HEK293T (cell line): ENCODE measurements at places on chromosomes 11 and 22.

DNA sequence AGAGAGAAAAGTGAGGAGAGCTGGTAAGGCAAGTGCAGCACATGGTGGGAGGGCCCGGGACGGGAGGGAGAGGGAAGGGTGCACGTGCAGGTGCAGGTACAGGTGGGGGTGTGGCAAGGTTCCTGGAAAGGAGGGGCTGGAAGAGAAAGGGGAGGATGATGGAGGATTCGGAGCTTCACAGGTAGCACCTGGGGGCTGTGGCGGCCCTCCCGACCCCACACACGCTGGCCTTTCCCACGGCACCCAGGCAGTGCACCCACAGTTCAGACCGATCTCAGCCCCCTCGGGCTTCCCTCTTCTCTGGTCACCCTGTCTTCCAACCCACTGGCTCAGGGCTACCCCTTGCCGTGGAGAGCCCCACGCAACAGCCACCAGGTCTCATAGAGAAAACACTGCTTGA is 67.4 kb upstream of the A4GALT start:
- DNase-seq, result no peak

- DNase-seq, result no peak
Measured at GRCh38 chr11:133381761-133382130, 150.6 kb downstream of the OPCML start.

DNA sequence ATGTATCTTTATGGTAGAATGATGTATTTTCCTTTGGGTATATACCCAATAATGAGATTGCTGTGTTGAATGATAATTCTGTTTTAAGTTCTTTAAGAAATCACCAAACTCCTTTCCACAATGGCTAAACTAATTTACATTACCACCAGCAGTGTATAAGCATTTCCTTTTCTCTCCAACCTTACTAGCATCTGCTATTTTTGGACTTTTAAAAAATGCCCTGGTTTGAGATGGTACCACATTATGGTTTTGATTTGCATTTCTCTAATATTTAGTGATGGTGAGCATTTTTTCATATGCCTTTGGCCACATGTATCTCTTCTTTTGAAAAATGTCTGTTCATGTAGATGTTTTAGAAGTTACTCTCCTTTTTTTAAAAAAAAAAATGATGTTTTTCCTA is 142.0 kb downstream of the METTL15 start:
- no peak for DNase-seq

GRCh38 chr22:35742342-35743100 is 24.8 kb downstream of the APOL5 start:
- DNase-seq, result peak; percentile 49

- no peak for DNase-seq
Measured at GRCh38 chr11:95704865-95705264, 84.7 kb downstream of the FAM76B start.

- no peak for DNase-seq
Measured at GRCh38 chr11:113862435-113862834, 12.9 kb downstream of the USP28 start.

DNA sequence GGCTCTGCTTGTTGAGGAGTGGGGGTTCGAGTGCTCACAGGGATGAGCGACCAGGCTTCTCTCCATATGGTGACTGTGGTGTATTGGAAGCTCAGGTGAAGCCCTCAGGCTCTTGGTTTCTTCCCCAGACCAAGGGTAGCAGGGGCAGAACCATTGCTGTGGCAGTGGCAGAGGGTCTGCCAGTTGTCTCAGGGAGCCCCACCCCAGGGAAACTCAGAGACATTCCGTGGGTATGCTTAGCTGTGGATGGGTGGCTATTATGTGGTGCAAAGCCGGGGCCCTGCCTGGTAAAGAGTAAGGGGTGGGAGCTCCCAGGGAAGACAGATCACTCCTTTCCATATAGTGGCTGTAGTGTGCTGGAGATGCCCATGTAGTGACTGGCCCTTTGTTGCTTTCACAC is 167.8 kb downstream of the DLG2 start:
- DNase-seq, result no peak

DNA sequence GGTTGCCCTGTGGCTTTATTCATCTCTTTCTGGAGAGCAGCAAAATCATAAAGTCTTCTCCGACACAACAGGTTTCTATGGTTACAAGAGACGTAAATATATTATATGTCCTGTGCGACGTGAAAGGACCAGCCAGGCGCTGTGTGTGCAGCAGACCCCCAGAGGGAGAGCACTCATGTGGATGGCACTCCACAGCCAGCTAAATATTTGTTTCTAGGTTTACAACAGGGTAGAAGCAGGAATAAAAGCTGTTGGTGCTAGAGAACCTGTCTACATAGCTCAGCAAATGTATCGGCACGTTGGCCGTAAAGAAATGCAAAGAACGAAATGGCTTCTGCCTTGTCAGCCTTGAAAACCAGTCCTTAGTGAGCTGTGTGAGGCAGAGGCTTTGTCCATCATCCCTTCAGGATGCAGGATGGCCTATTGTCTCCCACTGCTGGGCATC is 133.8 kb upstream of the PITPNB start:
- no peak for DNase-seq
